Activated CD4-positive, alpha-beta T cell treated with anti-CD3 and anti-CD28 coated beads, Interleukin-2, amount 50 U/mL, for 48 hours (primary cell): ENCODE measurements at places on chromosomes 16 and 17.

GRCh38 chr17:67375716-67376115 lies 1.4 kb upstream of the PITPNC1 start:
- no peak for DNase-seq

- no peak for DNase-seq
These were observed 14.6 kb upstream of the NDRG4 start for GRCh38 chr16:58485184-58485887.

GRCh38 chr16:57058291-57058861 lies 34.0 kb upstream of the CPNE2 start:
- no peak for DNase-seq

GRCh38 chr17:76452127-76452659 lies 759 bp downstream of the UBE2O start:
- DNase-seq, result peak; percentile 13

DNA sequence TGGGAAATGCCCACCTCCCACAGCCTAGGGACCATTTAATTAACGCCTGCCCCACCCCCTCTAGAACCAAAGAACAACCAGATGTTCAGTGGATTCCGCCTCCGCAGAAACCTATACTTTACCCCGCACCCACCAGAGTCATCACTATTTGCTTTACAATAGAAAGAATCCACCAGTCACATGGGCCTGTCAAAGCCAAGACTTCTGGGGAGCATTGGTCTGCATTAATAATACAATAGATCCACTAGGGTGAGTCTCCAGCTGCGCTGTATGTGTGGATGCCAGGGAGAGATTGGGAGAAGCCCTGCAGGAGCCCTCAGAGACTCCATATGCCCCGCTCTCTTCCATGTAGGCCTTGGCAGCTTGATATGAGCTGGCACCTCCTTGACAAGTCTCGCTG lies 31.3 kb downstream of the CLEC19A start:
- DNase-seq, result no peak

GRCh38 chr16:58654560-58655214 lies 25.1 kb upstream of the CNOT1 start:
- DNase-seq, result no peak

DNA sequence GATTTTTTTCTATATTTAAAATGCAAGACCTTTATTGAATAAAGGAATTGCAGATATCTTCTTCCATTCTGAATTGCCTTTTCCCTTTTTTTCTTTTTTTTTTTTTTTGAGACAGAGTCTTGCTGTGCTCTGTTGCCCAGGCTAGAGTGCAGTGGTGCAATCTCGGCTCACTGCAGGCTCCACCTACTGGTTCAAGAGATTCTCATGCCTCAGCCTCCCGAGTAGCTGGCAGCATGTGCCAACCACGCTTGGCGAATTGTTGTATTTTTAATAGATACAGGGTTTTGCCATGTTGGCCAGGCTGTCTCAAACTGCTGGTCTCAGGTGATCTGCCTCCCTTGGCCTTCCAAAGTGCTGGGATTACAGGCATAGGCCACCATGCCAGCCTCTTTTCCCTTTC lies 151.5 kb downstream of the CEP112 start:
- no peak for DNase-seq

DNA sequence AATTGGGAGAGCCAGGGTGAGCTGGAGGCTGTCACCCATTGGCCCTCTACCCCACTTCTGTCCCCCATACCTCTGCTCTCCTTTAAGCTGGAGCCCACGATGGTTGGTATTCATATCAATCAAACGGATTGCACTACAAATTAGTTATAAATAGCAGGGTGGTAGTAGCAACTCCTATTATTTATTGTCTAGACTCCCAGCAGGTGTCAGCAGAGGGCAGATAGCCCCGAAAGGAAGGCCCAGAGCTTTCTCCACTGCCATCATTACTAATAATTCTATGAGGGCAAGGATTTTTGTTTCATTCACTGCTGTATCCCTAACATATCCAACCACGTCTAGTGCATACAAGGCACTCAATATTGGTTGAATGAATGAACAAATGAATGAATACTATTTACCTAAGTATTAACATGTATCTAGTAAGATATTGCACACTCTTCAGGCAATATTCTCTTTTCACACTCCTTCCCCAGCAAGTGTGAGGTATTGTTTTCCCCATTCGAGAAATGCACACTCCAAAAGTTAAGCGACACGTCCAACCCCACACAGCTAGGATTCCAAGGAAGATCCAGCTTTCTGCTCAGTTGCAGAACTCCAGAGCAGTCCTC lies 6.3 kb downstream of the C17orf50 start:
- DNase-seq, result peak; percentile 24

DNA sequence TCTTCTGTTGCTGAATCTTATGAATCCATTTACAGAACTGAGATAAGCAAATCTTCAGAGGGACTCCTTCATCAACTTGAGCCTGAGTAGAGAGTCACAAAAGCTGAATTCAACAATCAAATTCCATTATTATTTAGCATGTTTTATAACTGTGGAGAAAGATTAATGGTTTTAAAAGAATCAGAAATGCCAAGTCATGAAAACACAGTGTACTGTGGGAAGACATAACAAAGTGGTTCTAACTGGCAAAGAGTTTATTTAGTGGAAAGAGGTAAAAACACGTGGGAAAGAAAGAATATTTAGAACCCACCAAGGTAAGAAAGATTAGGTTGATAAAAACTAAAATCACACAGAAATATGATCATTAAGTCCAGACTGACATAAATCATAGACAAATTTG lies 5.0 kb downstream of the ERI2 start:
- DNase-seq, result no peak

DNA sequence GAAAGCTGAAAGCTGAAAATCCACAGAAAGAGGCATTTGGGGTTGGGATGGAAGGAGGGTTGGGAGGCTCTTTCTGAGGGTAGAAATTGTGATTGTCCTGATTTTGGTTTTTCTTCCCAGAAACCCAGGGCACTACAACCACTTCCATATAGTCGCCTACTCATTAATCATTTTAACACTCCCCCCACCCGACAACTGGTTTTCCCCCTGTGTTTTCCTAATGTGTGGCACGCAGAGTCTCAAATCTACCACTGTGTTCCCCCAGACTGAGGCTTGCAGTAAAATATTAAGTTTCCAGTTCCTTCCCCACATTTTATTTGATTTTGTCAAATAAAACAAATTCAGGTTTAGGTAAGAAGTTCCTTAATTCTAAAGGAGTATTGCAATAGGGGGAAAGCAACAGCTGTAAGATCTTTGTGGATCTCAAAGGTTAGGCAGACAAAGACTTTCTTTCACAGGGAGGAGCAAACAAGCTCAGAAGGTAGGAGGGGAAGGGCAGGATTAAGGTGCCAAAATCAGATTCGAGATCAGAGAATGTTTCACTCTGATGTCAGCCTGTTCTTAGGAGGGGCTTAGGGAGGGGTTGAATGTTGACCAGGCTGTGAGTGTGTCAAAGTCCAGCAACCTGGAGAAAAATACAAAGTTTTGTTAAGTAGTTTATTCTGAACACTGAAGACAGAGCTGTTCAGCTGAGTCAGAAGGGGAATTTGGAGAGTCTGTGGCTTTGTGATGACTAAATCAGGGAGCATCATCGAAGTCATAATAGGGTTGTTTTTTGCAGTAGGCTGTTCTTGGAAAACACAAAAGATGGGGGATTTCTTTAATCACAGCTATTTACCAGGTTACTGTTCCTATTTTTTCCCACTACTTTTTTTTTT lies 3.6 kb downstream of the ZNF267 start:
- DNase-seq, result peak; percentile 51

- no peak for DNase-seq
These were observed 9.9 kb downstream of the MXRA7 start for GRCh38 chr17:76700617-76701470.

GRCh38 chr17:31738067-31738466 lies 121.0 kb downstream of the COPRS start:
- no peak for DNase-seq

DNA sequence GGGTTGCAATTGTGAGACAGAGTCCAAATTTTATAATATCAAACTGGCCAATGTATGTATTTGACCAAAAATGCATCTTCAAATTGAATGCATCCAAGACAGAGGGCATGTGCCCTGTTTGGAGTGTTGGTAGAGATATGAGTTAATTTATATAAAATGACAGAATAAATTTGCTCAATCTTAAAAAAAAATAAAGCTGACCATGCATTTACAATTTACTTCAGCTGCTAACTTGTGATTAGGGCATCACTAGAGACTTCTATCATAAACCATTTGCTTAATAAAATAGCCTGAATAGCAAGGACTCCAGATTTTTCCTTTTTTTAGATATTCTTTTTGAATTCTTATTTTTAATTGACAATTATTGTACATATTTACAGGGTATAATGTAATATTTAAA lies 1345.8 kb downstream of the CDH11 start:
- DNase-seq, result no peak

- no peak for DNase-seq
These were observed 113.4 kb upstream of the KCNJ16 start for GRCh38 chr17:69961501-69962145.

GRCh38 chr17:67718325-67718941 lies 697 bp downstream of the NOL11 start:
- DNase-seq, result peak; percentile 17

DNA sequence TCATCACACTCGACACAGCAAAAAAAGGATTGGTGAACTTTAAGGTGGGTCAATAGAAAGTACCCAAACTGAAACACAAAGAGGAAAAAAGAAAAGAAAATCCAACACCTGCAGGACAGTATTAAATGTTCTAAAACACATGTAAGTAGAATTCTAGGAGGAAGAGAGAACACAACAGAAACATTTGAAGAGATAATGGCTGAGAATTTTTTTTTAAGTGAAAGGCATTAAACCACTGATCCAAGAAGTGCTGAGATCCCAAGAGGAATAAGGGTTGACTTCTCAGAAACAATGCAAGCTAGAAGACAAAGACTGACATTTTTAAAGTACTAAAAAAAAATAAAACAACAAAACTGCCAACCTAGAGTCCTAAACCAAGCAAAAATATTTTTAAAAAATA lies 31.6 kb downstream of the VPS53 start:
- no peak for DNase-seq

GRCh38 chr17:81486199-81486810 lies 26.3 kb downstream of the ACTG1 start:
- no peak for DNase-seq

- no peak for DNase-seq
These were observed 13.7 kb downstream of the ZNF500 start for GRCh38 chr16:4753227-4753626.

GRCh38 chr17:60442271-60443173 lies 20.2 kb downstream of the CHCT1 start:
- no peak for DNase-seq

DNA sequence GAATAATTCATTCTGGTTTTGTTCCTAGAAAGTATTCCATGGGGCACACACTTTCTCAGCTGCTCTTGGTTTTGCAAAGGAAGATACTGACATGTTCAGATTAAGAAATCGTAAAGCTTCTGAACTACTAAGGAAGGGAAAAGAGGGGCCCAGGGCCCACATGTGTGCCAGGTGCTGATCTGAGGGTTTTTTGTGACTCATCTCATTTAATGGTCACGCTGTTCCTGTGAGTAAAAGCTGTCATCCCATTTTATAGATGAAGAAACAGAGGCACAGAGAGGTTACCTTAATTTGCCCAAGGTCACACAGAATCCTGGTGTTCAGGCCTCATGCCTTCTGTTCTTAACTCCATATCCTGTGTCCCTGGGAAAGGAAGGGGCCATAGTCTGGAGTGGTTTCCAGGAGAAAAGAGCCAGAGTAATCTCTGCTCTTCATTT lies 113.2 kb downstream of the MSI2 start:
- no peak for DNase-seq

DNA sequence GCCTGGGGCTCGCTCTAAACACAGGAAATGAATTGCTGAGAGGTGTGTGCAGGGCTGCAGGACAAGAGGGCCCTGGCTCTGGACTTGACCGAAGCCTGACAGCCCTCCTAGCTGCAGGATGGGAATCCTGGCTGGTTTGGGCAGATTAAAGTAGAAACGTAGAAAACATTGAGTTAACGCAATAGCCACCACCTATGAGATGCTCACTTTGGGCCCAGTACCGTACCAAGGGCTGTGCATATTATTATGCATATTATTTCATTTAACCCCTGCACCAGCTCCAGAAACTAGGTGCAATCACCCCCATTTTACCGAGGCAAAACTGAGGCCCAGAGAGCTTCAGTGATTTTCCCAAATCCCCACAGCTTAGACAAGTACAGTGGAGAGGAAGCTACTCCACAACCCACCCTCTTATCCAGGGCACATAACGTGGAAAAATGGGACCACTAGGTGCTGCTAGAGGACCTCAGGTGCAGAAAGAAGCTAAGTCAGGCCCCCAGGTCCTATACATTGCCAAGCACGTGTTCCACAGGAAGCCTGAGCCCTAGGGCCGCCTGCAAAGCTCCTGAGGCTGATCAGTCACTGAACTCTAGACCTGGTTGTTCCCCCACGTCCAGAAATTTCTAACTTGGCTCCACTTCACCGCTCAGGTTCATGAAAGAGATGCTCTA lies 79.2 kb downstream of the MYH11 start:
- peak; percentile 17 for DNase-seq

GRCh38 chr16:81321039-81321438 lies 6.3 kb downstream of the GAN start:
- DNase-seq, result no peak

- DNase-seq, result no peak
These were observed 1.7 kb upstream of the RRAD start for GRCh38 chr16:66926961-66927436.

DNA sequence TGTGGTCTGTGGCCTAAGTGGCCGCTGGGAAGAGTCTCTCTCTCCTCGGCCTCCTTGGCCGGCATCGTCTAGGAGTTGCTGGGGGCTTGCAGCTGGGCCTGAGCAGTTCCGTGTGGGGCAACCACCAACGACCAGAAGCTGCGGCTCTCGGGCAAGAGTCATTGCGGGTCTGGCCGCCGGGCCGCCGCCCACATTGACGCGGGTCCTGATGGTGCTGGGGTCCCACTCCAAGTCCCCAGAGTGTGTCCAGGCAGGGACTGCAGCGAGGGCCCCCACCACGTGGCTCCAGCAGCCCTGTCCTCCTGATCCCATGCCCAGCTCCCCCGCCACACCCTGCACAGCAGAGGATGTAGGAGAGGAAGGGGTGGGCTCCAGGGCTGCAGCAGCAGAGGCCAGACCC lies 30.9 kb downstream of the UNKL start:
- no peak for DNase-seq

- DNase-seq, result no peak
These were observed 12.3 kb downstream of the DNAH2 start for GRCh38 chr17:7729816-7730215.

DNA sequence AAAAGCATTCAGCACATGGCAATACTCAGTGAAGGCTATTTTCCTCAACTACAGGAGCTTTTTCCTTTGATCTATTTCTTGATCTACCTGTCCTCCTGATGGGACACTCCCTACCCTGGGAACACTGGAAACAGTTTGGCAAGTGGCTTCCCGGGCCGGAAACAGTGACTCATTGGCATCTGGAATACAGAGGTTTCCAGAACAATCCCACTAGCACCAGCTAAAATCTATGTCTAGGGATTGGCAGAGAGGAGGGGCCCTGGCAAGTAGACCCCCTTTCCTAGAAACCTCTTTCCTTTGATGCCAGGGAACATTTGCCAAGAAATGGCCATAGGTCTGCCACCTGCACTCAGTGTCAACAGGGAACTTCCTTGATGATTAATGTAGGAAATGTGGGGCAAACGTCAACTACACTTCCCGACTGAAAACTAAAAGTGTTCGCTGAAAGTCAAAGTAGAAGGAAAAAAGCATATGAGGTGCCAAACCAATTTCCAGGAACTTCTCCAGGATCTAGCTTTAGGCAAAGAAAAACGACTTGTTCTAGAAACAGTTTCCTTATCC lies 30.4 kb upstream of the FBXW10B start:
- DNase-seq, result no peak
